GM12878 (cell line): ENCODE measurements at places on chromosomes 2 and 18. TPM values are rescaled to one million over a fixed set of nuclear protein-coding genes. Genes with fewer than 3 reads are reported as not detected.

DNA sequence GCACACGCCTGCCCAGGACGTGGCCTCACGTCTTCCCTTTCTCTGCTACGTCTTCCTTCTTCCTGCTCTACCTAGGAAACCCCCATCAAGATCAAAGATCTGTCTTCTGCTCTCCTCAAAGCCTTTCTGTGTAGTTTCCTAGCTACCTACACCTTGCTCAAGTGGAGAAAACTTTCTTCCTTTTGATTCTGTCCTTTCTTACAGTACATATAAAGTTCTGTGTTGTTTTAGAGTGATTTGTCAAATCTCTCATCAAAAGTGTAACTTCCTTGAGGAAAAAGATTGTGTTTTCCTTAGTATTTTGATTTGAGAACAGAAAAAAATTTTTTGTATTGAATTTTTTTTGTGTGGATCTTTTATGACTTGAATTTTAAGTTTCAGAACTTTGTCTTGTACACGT lies 17.8 kb downstream of the SETBP1 start:
- DNase-seq: no peak

The C2orf81 gene
- 3.5 and 5.4 TPM in 2 replicates for polyA plus RNA-seq

DNA sequence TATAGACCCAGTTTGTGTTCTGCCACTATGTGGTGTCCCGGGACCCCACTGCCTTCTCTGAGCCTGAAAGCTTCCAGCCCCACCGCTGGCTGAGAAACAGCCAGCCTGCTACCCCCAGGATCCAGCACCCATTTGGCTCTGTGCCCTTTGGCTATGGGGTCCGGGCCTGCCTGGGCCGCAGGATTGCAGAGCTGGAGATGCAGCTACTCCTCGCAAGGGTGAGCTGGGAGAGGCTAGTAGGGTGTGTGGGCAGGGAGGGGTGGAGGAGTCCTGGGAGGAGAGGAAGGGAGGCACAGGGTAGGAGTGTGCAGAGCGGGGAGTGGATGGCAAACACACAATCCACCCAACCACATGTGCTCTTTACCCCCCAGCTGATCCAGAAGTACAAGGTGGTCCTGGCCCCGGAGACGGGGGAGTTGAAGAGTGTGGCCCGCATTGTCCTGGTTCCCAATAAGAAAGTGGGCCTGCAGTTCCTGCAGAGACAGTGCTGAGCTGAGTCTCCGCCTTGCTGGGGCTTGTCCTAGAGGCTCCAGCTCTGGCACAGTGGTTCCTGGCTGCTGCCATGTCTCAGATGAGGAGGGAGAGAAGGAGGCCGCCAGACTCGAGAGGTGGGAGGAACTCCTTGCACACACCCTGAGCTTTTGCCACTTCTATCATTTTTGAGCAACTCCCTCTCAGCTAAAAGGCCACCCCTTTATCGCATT lies 16.9 kb downstream of the PRKAG3 start:
- DNase-seq: no peak

DNA sequence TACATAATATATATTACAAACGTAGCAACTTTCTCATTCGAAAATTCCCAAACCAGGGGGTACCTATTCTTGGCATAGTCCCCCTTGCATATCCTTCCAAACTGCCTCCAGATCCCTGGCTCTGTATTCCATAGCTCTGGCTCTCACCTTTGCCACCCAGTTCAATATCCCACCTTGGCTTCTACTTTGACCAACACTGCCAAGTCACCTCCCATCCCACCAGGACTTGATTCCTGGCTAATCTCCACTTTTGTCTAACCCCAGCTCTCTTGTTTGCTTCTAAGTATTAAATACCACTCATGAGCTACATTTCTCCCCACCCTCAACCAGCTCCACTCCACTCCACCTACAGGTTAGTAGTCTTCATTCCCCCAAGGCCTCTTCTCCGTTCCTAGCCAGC lies 103.2 kb upstream of the WDR75 start:
- no peak for DNase-seq

GRCh38 chr2:189421644-189422043 lies 19.6 kb upstream of the WDR75 start:
- no peak for DNase-seq

The LIMS3 gene
- polyA plus RNA-seq: 0.11 and 0.36 TPM in 2 replicates

The OR6B2 gene
- polyA plus RNA-seq: not detected in 2 replicates

The UGT1A1 gene
- polyA plus RNA-seq: not detected in 2 replicates

DNA sequence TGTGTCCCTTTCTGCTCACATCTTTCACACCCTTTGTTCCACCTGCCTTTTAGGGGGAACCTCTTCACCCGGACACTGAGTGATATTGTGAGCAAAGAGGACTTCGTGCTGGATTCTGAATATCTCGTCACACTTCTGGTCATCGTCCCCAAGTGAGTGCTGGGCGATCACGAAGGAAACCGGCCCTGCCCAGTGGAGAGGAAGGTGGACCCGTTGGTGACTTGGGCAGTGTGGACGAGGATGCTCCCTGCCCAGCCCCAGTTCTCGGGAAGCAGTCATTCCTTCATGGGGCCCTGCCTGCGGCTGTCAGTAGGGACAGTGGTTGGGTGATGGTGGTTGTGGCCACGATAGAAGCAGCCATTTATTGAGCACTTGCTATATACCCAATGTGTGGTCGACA lies 40.8 kb downstream of the PDIA6 start:
- no peak for DNase-seq

- DNase-seq: no peak
These were observed 104.5 kb downstream of the RBM43 start for GRCh38 chr2:151157000-151157735.

The TMEFF2 gene
- not detected in 2 replicates for polyA plus RNA-seq

The ABCG5 gene
- polyA plus RNA-seq: not detected in 2 replicates

- no peak for DNase-seq
These were observed 154.8 kb upstream of the PGAP1 start for GRCh38 chr2:197081294-197081693.

DNA sequence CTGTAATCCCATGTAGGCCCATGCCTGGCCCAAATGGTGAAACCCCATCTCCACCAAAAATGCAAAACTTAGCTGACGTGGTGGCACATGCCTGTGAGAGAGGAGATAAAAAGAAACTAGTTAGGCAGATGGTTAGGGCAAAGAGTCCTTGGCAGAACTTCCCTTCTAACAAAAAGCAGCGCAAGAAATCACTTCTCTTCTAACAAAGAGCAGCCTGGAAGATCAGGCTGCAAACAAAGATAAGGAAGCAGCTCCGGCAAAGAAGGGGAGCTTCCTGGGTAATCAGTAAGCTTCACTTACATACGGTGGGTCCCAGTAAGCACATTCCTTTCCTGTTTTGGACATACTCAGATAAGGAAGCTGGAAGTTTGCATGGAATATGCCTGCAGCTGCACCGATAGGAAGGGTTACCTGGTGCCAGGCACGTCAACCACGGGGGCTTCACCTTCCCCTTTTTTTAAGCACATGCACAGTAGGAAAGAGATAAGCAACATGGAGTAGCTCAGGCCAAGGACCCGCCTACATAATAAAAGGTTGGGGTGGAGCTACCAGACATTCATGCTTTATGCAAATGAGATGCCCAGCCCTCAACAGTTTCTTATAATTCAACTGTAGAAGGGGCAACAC lies 61.0 kb upstream of the SLC25A52 start:
- no peak for DNase-seq

- DNase-seq: no peak
These were observed 68.5 kb downstream of the NCOA1 start for GRCh38 chr2:24559473-24560113.

The MERTK gene
- 0.13 and 0.21 TPM in 2 replicates for polyA plus RNA-seq

GRCh38 chr18:76963936-76964335 lies 141.6 kb downstream of the ZNF236 start:
- DNase-seq: no peak

DNA sequence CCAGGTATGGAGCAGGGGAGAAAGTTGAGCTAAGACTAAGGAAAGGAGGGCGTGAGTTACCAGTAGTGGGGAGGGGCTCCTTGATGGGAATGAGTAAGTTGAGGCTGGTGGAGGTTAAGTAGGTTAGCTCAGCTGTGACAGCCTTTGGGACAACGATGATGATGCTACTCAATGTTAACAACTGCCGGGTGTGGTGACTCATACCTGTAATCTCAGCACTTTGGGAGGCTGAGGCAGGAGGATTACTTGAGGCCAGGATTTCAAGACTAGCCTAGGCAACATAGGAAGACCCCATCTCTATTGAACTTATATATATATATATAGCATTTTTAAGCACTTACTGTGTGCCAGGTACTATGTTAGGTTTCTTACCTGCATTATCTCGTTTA lies 48.4 kb downstream of the HK2 start:
- DNase-seq: no peak

DNA sequence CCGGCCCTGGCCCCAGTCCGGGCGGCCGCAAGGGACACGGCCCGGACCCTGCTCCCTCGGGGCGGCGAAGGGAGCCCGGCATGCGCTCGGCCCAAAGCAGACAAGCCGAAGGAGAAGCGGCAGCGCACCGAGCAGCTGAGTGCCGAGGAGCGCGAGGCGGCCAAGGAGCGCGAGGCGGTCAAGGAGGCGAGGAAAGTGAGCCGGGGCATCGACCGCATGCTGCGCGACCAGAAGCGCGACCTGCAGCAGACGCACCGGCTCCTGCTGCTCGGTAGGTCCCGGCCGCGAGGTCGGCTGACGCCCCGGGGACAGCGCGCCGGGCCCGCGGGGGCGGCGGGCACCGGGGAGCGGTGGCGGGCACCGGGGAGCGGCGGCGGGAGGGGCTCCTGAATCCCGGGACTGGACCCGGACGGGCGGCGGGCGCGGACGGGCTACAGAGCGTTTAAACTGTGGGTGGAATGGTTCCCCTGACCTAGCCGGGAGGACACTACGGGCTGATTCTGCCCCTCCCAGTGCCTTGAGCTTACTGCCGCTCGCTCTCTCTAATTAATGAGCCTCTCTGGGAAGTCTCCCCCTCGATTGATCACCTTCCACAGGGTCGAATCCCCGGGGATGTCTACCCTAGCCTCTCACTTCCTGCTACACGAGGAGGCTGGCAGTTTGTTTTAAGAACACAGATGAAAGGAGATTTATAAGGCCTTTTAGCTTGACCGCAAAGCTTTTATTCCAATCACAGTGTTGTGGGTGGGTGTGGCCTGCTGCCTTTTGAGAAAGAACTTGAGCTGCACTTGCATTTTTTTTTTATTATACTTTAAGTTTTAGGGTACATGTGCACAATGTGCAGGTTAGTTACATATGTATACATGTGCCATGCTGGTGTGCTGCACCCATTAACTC lies 853 bp downstream of the GNAL start:
- no peak for DNase-seq

The LCT gene
- 0.06 TPM in 1 of 2 replicates, not detected in the other for polyA plus RNA-seq

The DNER gene
- polyA plus RNA-seq: 0.08 TPM in 1 of 2 replicates, not detected in the other

GRCh38 chr2:44295633-44296359 lies 20.5 kb downstream of the SLC3A1 start:
- DNase-seq: no peak

The PLEKHB2 gene
- polyA plus RNA-seq: 30.5 and 33.2 TPM in 2 replicates

The CCDC148 gene
- polyA plus RNA-seq: 0.21 TPM in 1 of 2 replicates, not detected in the other

The SCYGR6 gene
- polyA plus RNA-seq: not detected in 2 replicates

The HRH4 gene
- polyA plus RNA-seq: not detected in 2 replicates

- DNase-seq: no peak
These were observed 19.8 kb downstream of the DTNA start for GRCh38 chr18:34729740-34730355.

DNA sequence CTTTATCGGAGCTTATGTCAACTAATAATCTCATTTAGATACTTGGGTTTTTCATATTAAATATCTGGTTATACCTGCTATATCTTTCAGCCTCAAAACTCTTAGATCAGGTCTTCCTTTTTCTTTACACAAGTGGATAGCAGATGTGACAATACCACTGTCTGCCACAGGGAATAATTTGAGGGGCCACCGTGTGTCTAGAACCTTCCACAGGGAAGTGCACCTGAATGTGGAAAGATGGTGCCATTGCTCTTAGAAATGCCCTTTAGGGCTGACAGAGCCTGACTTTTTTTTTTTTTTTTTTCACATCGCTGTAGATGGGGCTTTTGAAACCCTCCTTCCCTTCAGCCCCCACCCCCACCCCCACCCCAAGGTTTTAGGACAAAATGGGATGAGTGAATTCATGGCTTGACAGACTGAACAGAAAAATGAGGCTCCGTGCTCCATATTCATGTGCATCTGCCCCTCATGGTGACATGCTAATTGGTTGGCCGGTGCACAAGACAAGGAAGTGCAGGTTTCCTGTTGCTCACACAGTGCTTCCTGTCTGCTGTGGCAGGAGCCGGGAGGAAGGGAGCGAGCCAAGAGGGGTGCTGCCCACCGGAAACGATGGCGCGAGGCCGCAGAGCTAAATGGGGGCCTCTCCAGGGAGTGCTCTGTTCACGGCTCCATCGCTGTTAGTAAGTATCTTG lies 246.0 kb downstream of the LDLRAD4 start:
- peak; percentile 44 for DNase-seq

The PSMA8 gene
- polyA plus RNA-seq: not detected in 2 replicates

DNA sequence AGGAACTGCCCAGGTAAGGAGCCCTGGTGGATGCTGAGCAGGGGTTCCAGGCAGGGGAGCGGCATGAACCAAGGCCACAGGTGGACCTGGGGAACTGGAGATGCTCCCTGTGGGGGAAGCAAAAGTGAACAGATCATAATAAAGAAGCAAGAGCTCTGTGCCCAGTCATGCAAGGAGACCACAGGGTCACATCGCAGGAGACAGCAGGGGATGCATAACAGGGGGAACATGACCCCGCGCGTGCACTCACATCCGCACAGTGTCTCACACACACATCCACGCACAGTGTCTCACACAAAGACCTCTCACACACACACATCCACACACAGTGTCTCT lies 473.3 kb upstream of the HS6ST1 start:
- DNase-seq: no peak

The KIAA2012 gene
- 0.03 TPM in 1 of 2 replicates, not detected in the other for polyA plus RNA-seq

GRCh38 chr2:112004253-112004645 lies 50.8 kb upstream of the TMEM87B start:
- peak; percentile 12 for DNase-seq

DNA sequence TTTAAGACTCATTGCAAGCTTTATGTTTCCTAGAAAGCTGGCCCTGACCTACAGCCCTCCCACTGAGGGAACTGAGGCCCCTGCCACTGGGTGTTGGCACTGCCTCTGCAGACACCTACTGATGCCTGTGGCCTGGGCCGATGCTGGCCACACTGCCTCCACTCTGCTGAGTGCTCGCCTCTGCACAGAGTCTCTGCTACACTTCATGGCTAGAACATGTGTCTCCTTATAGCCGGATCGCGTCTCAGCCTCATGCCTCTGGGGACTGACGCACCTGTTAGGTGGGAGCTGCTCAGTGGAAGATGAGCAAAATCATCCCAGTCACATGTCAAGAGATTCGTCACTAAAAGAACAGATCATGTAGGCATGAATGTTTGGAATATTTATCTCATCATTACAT lies 108.7 kb downstream of the RGPD3 start:
- no peak for DNase-seq

- DNase-seq: no peak
These were observed 26.3 kb downstream of the NDC80 start for GRCh38 chr18:2597639-2598038.

The CHRNG gene
- polyA plus RNA-seq: 0.17 TPM in 1 of 2 replicates, not detected in the other

The APLF gene
- 1.6 and 2.1 TPM in 2 replicates for polyA plus RNA-seq

The DSG4 gene
- polyA plus RNA-seq: 0.28 and 0.59 TPM in 2 replicates

The PREB gene
- polyA plus RNA-seq: 92.5 and 101 TPM in 2 replicates

The CFC1 gene
- polyA plus RNA-seq: not detected in 2 replicates

The COL3A1 gene
- polyA plus RNA-seq: 0.27 and 0.32 TPM in 2 replicates

The PHLPP1 gene
- 0.40 and 0.42 TPM in 2 replicates for polyA plus RNA-seq

The MAP2 gene
- polyA plus RNA-seq: not detected in 2 replicates
